ENCODE measurements at places on chromosomes 2 and 18.

GRCh38 chr2:178553047-178553446 lies 72.8 kb downstream of the PLEKHA3 start:
- peak; percentile 46 for DNase-seq

DNA sequence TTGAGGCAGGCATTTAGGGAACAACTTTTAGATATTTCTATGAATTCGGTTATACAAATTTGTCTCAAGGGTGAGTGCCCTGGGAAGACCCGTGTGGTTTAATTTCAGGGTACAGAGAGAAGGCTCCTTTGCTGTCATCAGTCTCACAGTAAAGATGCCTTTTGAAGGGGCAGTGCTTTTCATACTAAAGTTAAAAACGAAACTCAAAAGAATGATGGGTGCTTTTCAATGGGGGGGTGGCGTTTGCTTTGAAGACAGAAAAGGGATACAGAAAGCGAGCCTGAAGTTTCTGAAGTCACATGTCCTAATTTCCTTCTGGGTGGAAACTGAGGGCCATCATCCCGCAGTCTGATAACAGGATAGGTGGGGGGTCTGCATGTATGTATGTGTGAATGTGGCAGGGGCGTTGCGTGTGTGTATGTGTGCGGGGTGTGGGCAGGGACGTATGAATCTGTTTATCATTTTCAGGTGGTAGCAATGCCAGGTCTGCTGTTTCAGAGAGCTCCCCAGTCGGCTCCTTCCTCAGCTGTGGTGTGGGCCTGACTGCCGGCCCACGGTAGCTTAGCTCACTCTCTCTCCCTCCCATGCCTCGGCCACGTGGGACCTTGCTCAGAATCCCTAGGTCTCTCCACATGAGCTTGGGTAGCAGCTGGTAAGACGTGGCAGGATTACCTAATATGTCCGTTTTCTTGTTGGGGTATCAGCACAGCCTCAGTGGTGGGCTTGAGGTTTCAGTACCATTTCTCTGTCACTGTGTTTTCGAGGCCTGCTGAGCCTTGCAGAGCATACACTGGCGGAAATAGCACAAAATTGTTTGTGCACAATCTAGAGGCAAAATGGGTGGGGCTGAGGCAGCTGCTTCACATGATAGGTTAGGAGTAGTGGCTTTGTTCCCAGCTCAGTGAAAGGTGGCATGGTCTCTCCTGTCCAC lies 32.7 kb downstream of the ARHGAP25 start:
- no peak for DNase-seq

DNA sequence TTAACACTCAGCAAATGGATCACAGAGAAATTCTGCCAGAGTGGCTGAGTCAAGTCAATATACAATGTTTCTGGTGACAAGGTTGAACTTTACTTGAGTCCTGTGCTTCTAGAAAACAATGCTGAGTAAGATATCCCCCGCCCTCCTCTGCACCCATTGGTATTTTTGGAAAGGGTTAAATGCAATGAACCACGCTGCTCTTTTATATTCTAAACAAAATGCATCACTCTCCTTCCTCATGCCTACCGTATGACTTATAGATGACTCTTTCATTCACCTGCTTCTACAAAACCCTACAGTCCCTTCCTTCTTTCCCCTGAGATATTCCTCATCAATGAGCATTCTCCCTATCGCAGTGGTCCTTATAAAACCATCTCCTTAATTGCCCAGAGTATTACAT lies 168.8 kb downstream of the TXNL1 start:
- DNase-seq: no peak

- DNase-seq: no peak
Measured at GRCh38 chr2:237900891-237901831, 41.7 kb downstream of the RAMP1 start.

DNA sequence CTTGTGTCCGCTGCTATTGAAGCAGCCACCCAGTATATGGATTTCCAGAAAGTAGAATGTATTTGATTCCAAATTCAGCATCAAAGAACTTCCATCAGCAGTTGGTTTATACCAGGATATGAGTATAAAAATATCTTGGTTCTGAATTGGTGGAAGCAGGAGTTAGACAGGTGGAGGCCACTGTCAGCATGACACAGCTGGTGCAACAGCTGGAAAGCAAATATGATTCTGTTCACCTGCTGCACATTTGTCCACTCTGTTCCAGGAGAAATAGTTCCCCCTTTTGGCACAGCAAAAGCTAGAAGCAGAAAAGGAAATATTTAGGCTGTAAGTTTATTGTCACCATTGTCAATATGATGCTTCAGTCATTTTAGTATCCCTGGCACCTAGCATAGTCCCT lies 41.2 kb downstream of the KIAA2012 start:
- no peak for DNase-seq

DNA sequence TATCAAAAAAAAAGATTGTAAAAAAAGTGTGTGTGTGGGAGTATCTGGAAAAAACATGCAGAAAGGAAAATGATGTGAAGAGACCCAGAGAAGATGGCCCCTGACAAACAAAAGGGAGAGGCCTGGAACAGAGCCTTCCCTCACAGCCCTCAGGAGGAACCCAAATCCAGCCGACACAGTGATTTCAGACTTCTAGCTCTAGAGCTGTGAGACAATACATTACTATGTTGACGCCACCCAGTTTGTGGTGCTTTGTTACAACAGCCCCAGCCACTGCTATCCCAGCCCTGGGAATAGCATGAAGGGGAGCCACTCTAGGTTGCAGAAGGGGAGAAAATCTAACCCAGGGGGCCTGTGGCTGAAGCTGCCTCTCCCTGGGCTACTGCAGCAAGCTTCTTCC lies 59.0 kb upstream of the ZBTB7C start:
- DNase-seq: no peak

DNA sequence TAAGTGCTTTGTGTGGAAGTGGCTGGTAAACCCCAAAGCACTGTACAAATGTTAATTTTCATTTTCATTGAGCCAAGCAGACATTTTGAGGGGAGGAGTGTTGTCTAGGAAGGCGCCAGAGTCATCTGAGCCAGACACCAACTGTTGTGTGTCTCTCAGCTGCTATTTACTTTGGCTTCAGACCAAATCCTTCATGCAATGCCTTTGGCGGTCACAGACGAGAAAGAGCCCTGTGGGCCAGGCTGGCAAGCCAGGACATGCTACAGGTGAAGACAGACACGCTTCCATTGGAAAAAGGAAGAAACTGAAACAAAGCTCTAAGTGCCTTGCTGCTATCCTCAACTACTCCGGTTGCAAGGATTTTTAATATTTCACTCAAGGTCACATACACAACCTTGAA lies 115.4 kb upstream of the CDC42EP3 start:
- DNase-seq: peak; percentile 76

- no peak for DNase-seq
Measured at GRCh38 chr2:64442801-64443429, 11.0 kb upstream of the LGALSL start.

GRCh38 chr2:133292259-133292658 lies 276.0 kb downstream of the NCKAP5 start:
- DNase-seq: no peak

DNA sequence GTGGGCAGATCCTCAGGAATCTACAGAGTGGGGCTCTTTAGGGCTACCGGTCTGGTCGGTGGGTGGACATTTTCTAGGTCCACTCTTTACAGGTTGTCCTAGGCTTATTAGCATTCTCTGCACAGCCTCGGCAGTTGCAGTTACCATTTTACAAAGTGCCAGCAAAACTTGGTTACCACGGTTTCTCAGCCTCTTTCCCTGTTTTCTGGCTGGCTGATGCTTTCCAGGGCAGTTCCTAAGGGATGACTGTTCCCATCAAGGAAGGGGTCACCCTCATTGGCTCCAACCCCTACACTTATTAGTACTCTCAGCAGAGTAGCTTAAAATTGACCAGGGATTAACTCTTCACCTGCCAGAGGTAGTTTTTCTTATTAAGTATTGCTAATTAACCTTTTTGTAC lies 2.0 kb upstream of the AQP4 start:
- DNase-seq: no peak

GRCh38 chr2:240619506-240620148 lies 5.7 kb upstream of the GPR35 start:
- DNase-seq: no peak

- peak; percentile 94 for DNase-seq
Measured at GRCh38 chr18:48996901-48997463, 46.2 kb upstream of the SMAD7 start.

DNA sequence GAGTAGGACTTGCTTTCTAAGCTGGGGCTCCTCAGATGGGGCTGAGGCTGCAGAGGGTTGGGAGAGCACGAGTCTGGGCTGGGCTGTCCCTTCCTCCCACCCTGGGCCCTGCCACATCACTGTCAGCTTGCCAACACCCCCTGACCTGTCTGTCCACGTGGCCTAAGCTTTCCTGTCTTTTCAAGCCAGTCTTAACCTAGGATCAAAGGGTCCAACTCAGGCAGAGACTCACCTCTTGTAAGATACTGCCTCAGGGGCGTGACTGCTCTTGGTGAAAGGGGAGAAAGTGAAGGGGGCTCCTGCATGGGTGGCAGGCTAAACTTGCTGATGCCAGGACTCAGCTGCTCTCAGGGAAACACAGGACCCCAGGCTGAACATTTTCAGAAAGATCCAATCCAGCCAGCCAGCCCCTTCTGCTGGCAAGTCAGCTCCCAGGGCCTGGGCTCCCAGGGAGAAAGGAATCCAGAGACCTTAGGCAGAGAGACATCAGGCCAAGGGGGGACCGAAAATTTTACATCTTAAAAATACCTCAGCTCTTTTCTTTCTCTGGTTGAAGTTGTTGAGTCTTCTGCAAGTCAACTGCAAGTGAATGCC lies 144.2 kb upstream of the ID2 start:
- no peak for DNase-seq

DNA sequence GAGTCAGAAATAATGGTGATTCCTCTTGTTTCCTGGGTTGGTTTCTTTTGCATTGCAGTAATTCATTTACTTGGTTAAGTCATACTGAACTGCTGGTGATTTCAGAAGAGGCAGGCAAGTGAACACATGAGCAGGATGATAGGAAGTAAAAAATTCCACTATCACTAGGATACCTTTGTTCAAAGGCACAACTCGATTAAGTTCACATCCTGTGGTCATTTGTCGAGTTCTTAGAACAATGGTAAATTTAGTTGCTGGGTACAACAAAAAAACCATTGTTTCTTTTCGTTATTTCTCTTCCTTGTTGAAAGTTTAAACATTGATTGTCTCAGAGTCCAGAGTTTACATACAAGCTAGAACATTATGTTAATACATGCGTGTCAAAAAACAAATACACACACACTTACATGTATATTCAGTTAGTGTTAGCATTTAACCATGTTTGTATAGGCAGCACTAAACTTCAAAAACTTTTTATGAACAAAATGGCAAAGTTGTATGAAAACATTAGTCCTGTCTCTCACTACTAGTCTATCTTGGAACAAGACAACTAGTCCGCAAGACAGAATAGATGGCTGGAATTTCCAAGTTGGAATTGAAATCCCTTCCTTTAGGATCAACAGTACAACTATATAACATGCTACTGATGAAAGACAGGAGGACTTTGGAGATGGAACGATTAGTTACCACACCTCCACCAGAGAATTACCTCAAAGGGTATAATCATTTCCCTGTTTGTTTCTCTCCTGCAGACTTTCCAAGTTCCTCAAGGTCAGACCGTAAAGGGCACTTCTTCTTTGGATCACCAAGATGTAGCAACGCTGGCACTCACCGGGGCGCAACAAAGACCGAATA lies 26.2 kb downstream of the STK39 start:
- peak; percentile 79 for DNase-seq

Measured in Caki2 (cell line).